ENCODE measurements at places on chromosomes 13 and 19. TPM values are rescaled to one million over a fixed set of nuclear protein-coding genes. Genes with fewer than 3 reads are reported as not detected.

- no peak for DNase-seq
These were observed 200 bp downstream of the MLLT1 start for GRCh38 chr19:6279620-6279930.

- DNase-seq: no peak
These were observed 457.8 kb downstream of the PCDH20 start for GRCh38 chr13:60957816-60958215.

The SBK2 gene
- total RNA-seq: 12.7 TPM

DNA sequence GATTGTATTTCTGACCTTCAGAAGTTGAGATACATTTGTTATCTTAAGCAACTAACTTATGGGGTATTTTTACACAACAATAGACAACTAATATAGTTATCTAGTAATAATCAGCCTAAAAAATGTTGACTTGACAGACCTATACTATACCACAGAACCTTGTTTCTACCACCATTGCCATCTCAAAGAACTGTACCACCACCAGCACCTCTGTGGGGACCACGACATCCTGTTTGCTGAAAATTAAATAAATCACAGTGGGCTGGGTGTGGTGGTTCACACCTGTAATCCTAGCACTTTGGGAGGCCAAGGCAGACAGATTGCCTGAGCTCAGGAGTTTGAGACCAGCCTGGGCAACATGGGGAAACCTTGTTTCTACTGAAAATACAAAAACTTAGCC is 24.0 kb downstream of the TSKS start:
- no peak for DNase-seq

- no peak for DNase-seq
These were observed 108.3 kb downstream of the SLITRK5 start for GRCh38 chr13:87779426-87779825.

DNA sequence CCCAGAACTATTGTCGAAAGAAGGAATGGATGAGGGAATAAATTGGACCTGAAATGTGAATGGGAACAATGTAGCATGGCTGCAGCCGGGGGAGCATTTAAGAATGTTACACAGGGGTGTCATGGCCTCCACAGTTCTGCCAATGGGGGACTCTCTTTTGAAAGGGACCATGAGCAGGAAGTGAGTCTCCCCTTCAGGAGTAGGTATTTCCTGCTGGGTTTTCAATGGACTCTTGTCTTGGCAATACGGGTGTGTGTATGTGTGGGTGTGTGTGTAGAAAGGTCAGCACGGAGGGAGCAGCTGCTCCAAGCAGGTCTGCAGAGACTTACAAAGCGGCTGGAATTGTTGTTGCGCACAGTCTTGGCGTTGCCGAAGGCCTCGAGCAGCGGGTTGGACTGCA is 24.4 kb downstream of the MYO1F start:
- DNase-seq: no peak

DNA sequence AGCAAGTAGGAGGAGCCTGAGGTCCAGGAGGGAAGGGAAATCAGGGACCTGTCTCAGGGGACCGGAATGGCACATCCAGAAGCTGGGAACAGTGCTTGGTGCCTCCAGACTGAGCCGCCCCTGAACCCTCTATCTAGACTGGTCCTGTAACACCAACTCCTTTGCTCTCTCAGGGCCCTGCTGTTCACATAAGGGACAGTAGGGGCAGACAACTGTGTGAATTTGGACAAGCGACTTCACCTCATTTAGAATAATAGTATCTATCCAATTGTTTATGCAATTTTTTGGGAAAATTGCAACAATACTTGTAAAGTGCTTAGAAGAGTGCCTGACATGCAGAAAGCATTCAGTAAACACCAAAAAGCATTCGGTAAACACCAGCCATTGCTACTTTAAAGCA is 14.0 kb downstream of the SYMPK start:
- no peak for DNase-seq

- no peak for DNase-seq
These were observed 653 bp downstream of the MVB12A start for GRCh38 chr19:17420475-17420924.

GRCh38 chr19:18345296-18345695 is 4.9 kb downstream of the PGPEP1 start:
- no peak for DNase-seq

DNA sequence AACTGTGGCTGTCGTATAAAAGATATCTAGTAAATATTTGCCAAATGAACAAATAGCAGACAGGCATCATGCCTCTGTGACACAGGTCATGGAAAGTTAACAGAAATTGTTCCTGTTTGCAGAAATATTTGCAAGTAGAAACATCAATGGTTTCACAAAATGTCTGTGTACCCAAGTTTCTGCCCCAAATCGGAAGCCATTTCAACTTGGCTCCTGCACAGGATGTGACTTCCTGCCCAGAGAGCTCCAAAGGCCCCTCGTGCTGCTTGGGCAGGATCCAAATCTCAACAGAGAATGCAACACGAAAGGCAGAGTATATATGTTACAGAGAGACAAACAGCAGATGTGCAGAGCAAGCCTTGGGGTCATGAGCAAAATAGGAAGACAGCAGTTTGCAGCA is 95.5 kb upstream of the SERP2 start:
- DNase-seq: no peak

DNA sequence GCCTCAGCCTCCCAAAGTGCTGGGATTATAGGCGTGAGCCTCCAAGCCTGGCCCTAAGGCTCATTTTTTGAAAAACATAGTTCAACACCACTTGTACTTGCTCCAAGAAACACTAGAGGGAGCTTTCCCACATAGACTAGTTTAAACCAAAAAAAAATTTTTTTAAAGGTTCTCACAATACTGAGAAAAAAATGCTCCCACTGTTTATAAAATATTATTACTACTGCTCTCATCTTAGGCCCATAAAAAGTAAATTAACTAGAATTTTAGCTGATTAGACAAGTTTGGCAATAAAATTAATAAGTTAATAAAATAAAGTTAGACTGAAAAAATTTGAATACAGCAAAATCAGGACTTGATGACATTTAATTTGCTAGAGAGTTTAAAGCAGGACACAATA is 109.5 kb downstream of the TBC1D4 start:
- DNase-seq: no peak

The FCAR gene
- 0.27 TPM for total RNA-seq

Data from Right ventricle myocardium inferior (tissue), 1 donor.